Panc1 (cell line): ENCODE measurements at places on chromosomes 7 and 10. TPM values are rescaled to one million over a fixed set of nuclear protein-coding genes. Genes with fewer than 3 reads are reported as not detected.

SMO gene
- 2.9 TPM for total RNA-seq

SPDYE1 gene
- total RNA-seq: not detected

SMKR1 gene
- 1.4 TPM for total RNA-seq

GPNMB gene
- 2.1 TPM for total RNA-seq

LIPF gene
- not detected for total RNA-seq

SPDYE18 gene
- not detected for total RNA-seq
